ENCODE measurements at places on chromosomes 6 and 20.

DNA sequence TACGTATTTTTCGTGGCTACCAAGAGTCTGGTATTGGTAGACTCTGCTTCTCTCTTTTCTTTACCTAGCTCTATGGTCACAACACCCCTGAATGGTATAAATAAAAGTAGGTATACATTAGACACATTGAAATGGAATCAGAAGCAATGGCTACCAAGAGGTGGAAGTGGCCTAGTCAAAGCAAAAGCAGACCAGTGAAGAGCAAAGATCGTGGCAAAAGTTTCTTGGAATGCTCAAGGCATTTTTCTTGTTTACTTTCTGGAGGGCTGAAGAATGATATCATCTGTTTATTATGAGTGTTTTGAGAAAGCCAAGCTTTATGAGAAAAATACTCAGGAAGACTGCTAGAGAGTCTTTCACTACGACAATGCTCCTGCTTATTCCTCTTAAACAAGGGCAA is 28.6 kb upstream of the MOCS1 start:
- DNase-seq: no peak

DNA sequence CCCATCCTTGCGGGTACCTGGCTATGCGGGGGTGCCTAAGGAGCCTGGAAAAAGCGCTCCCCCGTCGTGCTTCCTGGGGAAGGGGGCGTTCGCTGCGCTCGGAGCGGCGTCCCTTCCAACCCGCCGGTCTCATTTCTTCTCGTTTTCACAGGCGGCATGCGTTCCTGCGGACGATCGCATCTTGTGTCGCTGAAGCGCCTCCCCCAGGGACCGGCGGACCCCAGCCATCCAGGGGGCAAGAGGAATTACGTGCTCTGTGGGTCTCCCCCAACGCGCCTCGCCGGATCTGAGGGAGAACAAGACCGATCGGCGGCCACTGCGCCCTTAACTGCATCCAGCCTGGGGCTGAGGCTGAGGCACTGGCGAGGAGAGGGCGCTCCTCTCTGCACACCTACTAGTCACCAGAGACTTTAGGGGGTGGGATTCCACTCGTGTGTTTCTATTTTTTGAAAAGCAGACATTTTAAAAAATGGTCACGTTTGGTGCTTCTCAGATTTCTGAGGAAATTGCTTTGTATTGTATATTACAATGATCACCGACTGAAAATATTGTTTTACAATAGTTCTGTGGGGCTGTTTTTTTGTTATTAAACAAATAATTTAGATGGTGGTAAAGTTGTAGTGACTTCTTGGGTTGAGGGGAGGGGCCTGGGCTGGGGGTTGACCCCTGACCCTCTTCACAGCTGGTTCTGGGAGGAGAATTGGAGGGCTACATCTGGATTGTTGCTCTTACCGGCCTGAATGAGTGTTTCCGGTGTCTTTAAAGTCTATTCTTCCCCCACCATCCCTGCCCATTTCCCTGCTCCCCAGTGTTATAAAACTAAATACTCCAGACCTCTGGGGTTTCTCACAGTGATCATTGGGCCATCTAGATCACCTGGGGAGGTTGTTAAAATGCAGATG is 1.1 kb downstream of the ID1 start:
- no peak for DNase-seq

DNA sequence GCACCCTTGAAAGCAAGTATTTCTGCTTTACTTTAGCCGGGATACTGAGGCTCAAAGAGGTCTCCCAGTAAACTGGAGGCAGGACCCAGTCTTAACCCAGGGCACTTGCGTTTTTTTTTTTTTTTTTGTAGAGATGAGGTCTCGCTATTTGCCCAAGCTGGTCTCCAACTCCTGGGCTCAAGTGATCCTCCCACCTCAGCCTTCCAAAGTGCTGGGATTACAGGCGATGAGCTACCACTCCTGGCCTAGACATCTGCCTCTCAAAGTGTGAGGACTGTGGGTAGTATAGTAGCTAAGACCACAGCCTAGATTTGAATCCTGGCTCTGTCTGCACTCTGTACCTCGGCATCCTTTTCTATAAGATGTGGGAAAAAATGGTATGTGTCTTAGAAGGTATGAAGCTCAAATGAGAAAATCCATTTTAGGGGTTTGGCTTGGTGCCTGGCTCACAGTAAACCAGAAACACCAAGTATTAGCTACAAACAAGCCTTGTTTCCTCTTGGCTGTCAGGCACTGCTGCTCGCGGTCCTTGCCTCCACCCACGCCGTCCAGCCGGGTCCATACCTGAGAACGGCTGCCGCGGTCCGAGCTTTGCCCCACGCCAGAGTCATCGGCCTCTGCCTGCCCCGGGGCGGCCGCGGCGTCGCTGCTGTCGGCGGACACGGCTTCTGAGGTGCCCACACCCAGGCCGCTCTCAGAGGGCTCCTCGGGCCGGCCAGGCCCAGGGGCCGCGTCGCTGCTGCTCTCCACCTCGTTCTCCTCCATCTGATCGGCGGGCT is 1.2 kb downstream of the ZNF335 start:
- no peak for DNase-seq

- no peak for DNase-seq
Observed at GRCh38 chr6:84379142-84379541, 151.7 kb upstream of the CEP162 start.

- DNase-seq: no peak
Observed at GRCh38 chr6:57173056-57173885, 1.1 kb downstream of the BAG2 start.

DNA sequence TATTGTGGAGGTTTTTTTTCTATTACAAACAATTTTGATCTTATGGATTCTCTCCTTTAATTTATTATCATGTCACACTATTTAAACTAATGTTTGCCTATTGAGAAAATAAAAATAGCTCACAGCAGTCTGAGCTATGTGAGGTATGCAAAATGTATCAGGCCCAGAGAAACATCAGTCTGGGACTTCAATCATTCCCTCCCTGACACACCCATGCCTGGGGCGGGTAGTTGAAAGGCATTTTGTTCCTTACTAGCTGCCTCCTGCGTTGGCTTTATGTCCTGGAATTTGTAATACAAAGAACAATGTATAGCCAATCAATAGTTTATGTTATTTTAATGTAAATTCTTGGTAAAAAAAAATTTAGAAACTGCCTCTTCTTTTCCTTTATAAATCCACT is 403.3 kb downstream of the EPM2A start:
- no peak for DNase-seq

DNA sequence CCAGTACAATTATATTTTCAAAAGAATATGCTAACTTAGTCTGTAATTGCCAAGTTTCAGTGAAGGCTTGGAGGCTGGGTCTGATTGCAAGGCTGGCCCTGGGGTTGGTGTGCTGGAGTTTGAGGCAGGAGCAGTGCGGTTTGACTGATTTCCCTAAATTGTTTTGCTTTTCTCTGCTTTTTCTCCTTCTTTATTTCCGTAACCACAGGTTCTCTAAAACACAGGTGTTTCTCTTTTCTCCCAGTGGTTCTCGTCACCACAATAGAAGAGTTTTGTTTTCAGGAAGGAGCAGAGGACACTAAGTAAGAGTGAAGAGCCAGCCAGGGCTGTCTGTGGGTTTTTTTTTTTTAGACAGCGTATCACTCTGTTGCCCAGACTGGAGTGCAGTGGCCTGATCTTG is 8.2 kb upstream of the SNX9 start:
- no peak for DNase-seq

DNA sequence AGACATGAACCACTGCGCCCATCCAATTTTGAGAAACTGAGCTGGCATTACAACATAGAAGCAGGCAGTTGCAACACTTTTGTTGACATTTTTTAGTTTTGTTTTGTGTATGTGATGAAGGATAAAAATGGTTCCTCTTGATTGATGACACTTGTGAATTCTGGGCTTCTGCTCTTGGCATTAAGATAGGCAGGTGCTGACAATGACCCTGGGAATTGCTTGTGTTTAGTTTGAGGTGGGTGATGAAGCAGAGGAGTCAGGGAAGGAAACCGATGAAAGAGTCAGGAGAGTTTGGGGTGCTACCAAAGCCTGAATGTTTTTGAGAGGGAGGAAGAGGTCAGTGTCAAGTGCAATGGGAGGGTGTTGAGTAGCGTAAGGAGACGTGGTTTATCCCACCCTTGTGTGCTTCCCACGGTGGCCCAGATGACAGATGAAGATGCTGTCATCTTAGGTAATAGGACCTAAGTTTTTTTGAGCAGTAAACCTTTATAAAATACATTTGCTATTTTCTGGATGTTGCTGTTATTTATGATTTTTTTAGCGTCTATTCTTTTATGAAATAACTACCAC is 19.4 kb downstream of the CDS2 start:
- no peak for DNase-seq

GRCh38 chr20:59935457-59936185 is 2.2 kb upstream of the SYCP2 start:
- DNase-seq: no peak

DNA sequence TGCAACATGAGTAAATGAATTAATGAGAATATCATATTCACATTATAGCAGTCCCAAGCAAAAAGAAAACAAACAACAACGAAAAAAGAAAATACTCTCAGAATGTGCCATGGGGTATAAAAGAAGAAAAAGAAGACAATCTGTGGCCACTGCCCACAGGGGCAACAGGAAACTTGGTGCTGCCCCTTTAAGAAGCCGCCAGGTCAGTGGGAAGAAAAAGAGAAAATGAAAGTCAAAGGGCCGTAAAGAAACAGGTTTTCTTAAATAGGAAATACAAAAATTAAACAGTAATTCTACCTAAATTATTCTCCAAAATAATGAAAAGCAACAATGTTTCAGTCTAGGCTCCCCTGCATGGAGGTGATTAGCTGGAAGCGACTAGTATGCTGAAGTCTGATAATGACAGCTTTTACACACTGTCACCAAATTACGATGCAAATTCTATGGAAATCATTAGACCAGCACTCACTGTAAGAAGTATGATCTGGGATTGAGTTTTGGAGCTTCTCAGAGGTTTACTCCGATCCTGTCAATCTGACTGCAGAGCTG is 23.6 kb downstream of the GMDS start:
- DNase-seq: no peak

GRCh38 chr6:27678469-27678868 is 205.6 kb upstream of the ZNF184 start:
- DNase-seq: no peak

GRCh38 chr6:109139109-109139508 is 43.8 kb downstream of the CEP57L1 start:
- DNase-seq: no peak

GRCh38 chr6:144647406-144647964 is 362.4 kb downstream of the UTRN start:
- DNase-seq: no peak

- no peak for DNase-seq
Observed at GRCh38 chr6:95249175-95249574, 328.2 kb upstream of the MANEA start.

DNA sequence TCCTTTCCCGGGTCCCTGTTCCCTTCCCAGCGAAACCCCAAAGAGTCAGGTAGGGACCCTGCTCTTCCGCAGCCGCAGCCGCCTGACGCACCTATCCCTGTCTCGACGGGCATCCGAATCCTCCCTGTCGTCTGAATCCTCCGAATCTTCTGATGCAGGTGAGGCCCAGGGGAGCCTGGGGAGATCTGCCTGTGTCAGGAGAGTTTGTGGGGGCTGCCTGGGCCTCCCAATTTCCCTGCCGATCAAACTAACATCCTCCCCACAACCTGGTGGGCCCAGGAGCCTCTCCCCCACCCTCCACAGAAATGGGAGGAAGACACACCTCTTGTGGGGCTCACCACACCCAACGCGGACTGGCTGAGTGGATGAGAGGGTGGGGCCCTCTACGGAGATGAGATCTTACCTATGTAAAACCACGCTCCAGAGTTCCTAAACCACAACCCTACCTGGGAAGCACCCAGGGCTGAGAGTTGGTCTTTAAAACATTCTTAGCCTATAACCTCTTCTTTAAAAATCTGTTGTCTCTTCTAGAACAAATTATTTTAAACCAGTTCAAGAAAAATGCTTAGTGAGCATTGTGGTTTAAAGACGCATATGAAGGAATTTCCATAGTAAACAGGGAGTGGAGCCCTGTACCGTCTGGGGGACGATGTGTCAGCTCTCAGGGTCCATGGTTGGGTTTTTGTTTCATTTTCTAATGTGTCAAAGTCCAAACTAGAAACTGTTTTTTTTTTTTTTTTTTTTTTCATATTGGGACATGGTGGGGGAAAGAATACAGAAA is 1.7 kb downstream of the CDC25B start:
- DNase-seq: no peak

DNA sequence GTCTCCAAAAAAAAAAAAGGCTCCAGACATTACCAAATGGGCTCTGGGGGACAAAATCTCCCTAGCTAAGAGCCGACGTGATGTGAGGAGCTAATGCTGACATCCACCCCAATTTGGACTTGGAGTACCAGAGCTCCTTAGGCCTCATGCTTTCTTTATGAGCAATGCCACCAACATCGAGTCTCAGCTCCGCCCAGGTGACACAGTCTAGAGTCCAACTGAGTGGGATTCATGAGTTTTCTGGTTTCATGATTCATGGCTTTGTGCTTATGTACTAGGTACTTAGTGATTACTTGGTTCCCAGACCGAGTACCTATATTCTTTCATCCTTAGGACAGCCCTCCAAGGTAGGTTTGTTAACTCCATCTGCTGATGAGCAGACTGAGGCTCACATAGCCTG is 4.4 kb downstream of the ANKRD60 start:
- DNase-seq: no peak

DNA sequence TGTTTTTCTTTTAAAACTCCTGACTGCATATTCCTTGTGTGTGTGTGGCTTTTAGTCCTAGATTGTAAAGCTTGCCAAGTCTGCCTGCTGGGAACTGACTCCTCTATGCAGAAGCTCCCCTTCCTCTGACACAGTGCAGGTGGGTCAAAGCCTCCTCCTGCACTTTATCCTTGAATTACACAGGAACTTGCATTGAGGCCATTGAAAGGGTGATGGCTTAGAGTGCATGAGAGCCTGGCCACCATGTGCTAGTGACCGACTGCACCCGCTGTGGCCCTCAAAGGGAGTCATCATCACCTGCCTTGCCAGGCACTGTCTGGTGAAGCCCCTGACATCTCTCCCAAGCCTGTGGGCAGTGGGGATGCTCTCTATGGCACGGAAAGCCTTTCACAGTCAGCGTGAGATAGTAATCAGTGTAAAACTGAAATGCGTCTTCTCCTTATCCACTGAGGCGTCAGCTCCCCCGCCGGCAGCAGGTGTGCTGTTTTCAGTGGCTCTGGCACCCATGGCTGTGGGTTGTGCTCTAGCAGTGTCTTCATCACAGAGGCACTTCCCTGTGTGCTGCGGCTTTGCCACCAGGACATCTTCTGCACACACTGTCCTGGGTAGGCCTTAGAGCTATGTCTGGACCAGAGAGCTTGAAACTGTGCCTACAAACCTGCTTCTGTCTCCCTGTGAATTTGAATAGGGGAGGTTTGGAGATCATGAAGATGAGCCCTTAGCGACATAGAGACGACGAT is 87.9 kb downstream of the THBS2 start:
- DNase-seq: no peak

DNA sequence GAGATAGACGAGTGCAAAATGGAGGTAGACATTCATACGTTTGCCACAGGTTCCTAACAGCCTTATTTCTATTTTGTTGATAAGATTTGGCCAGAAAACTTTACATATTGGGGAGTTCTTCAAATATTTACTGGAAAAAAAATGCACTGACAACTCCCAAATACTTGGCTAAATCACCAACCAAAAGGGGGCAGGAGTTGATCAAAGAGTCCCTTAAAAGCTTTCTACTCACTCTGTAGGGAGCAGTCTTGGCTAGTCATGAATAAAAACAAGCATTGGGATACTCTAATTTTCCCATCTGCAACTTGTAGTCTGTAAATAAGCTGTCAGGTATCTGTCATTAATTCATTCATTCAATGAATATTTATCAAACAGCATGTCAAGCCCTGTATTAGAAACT is 18.4 kb downstream of the TENT5A start:
- DNase-seq: no peak
